ENCODE measurements at places on chromosomes 5 and 9.

DNA sequence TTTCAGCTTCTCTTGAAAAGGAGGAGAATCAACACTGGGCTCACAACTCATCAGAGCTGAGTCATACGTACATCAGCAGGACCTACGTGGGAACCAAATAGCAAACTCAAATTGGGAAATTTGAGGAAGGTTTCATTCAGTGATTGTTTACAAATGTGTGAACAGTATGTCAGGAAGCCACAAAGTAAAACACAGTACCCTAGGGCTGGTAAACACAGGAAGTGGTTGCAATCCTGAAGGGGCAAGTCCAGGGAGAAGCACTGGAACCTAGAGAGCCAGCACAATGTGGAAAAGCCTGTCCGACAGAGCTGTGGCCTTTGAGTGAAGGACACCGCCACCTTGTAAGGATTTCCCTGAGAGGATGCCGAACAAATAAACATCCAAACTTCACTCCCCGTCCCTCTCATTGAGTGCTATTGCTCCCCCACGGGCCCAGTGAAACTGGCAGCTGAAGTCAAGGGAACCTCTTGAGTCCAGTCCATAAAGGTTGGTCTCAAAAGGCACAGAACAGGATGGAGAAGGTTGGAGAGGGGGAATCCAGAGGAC lies 26.7 kb upstream of the RICTOR start:
- DNase-seq: no peak

GRCh38 chr9:131483319-131484050 lies 19.2 kb upstream of the POMT1 start:
- DNase-seq: no peak

- no peak for DNase-seq
Measured at GRCh38 chr5:17127743-17128231, 89.6 kb upstream of the BASP1 start.

- no peak for DNase-seq
Measured at GRCh38 chr5:135154197-135154596, 120.2 kb upstream of the PITX1 start.

DNA sequence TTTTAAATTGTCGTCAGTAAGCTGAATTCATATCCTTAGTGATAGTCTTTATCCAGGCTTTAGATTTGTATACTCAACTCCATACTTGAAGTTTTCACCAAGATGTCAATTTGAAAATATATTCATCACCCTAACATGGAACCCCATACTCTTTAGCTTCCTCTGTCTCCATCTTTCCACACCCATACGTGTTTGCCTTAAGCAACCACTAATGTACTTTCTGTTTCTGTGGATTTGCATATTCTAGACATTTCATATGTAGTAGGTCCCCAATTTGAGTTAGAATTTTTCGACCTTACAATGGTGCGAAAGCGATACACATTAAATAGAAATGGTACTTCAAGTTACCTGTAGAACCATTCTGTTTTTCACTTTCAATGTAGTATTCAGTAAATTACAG lies 65.2 kb downstream of the NSD1 start:
- no peak for DNase-seq

- no peak for DNase-seq
Measured at GRCh38 chr9:131657456-131657855, 82.4 kb downstream of the RAPGEF1 start.
